Neural progenitor cell (in vitro differentiated cells): ENCODE measurements at places on chromosomes 2 and 18. TPM values are rescaled to one million over a fixed set of nuclear protein-coding genes. Genes with fewer than 3 reads are reported as not detected.

The MAP3K19 gene
- not detected in 2 replicates for total RNA-seq

The METTL4 gene
- total RNA-seq = 22.3 and 30.8 TPM in 2 replicates

The SGPP2 gene
- 0.11 and 0.34 TPM in 2 replicates for total RNA-seq

The CYBRD1 gene
- total RNA-seq = 5.8 and 11.1 TPM in 2 replicates

The PROC gene
- total RNA-seq = 0.25 TPM in 1 of 2 replicates, not detected in the other

The RGPD4 gene
- total RNA-seq = 0.06 and 0.07 TPM in 2 replicates

The UPP2 gene
- total RNA-seq = not detected in 2 replicates

The TMEM131 gene
- total RNA-seq = 25.4 and 59.4 TPM in 2 replicates

The DPP4 gene
- total RNA-seq = 0.12 and 0.49 TPM in 2 replicates

The GLB1L gene
- 7.2 and 14.7 TPM in 2 replicates for total RNA-seq

The RFX8 gene
- total RNA-seq = 0.12 and 0.37 TPM in 2 replicates

The NT5DC4 gene
- total RNA-seq = not detected in 2 replicates

The CAPN10 gene
- 16.1 and 62.9 TPM in 2 replicates for total RNA-seq

The CCDC68 gene
- not detected in 2 replicates for total RNA-seq

The ERBB4 gene
- total RNA-seq = 0.59 and 1.5 TPM in 2 replicates

The IL18RAP gene
- not detected in 2 replicates for total RNA-seq

The MOCOS gene
- 0.36 and 1.1 TPM in 2 replicates for total RNA-seq

The HOXD3 gene
- total RNA-seq = not detected in 2 replicates

The TIA1 gene
- 348 and 539 TPM in 2 replicates for total RNA-seq

The ALPP gene
- total RNA-seq = not detected in 2 replicates

The ABI2 gene
- 161 and 168 TPM in 2 replicates for total RNA-seq

The ALPG gene
- total RNA-seq = not detected in 2 replicates

The DUSP19 gene
- total RNA-seq = 3.5 and 6.7 TPM in 2 replicates

The SCG2 gene
- 0.04 and 0.25 TPM in 2 replicates for total RNA-seq

The KCNJ13 gene
- total RNA-seq = 19.6 and 21.9 TPM in 2 replicates

The AAK1 gene
- 11.8 and 20.8 TPM in 2 replicates for total RNA-seq

The LIMS4 gene
- 0.28 TPM in 1 of 2 replicates, not detected in the other for total RNA-seq

The CIDEA gene
- not detected in 2 replicates for total RNA-seq

The METTL5 gene
- total RNA-seq = 98.5 and 146 TPM in 2 replicates

The DSC2 gene
- 11.9 and 16.0 TPM in 2 replicates for total RNA-seq

The PDE1A gene
- total RNA-seq = 0.06 TPM in 1 of 2 replicates, not detected in the other

The GREB1 gene
- 30.8 and 33.2 TPM in 2 replicates for total RNA-seq

The SESTD1 gene
- total RNA-seq = 24.8 and 43.1 TPM in 2 replicates

The LINC00305 gene
- not detected in 2 replicates for total RNA-seq

The RAX gene
- total RNA-seq = 20.7 and 78.1 TPM in 2 replicates

The SATB2 gene
- 2.2 and 3.7 TPM in 2 replicates for total RNA-seq

The UGT1A4 gene
- total RNA-seq = not detected in 2 replicates

The DSG1 gene
- total RNA-seq = not detected in 2 replicates

The ARHGAP28 gene
- 19.1 and 25.7 TPM in 2 replicates for total RNA-seq

The TNFRSF11A gene
- 0.47 and 1.1 TPM in 2 replicates for total RNA-seq
